ENCODE measurements at places on chromosomes 7 and 10.

- no peak for DNase-seq
These were observed 48.0 kb downstream of the THNSL1 start for GRCh38 chr10:25064401-25064800.

DNA sequence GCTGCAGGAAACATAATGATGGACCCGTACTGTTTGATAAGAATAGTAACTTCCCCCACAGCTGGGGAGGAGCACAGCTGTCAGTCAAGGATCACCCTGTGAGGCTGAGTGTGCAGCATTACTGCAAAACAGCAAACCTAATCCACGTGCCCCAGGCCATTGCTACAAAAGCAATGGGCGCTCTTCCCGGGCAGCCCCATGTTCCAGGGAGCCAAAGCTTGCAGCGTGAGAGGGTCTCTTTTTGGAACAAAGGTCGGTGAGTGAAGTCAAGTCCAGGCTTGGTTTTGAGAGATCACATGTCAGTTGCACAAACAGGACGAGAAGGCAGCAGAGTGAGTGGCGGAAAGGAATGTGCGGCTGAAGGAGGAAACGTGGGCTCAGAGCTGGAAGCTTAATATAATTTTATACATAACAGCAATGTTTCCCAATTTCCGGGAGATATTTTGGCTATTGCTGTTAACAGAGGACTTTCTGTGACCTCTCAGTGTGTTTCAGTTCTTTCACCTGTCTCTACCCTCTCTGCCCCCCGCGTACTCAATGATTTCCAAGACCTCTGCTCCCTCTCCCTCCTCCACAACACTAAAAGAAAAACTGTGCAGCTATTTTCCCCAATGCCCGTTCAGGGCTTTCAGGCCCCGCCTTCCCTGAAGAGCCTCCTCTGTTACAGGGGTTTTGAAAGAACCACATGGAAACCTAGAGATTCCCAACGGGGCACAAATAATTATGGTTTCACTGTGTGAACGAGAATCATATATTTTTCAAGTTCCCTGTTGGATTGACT, 128.9 kb downstream of the MTPAP start:
- DNase-seq, result peak; percentile 37

DNA sequence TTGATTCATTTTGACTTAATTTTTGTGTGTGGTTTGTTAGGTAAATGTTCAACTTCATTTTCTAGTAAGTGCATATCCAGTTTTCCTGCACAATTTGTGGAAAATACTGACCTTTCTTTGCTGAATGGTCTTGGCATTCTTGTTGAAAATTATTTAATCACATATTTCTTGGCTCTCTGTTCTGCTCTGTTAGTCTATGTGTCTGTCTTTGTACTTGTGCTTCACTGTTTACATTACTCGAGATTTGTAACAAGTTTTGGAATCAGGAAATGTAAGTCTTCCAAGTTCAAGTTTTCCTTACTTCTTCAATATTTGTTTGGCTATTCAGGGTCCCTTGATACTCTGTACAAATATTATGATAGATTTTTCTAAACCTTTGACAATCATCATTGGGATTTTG, 838.2 kb upstream of the POM121L12 start:
- no peak for DNase-seq

- DNase-seq, result no peak
These were observed 14.0 kb downstream of the ARL4A start for GRCh38 chr7:12701433-12701832.

- no peak for DNase-seq
These were observed 4.8 kb downstream of the FEZF1 start for GRCh38 chr7:122299624-122300210.

GRCh38 chr10:50470798-50471582, 152.8 kb downstream of the SGMS1 start:
- no peak for DNase-seq

- no peak for DNase-seq
These were observed 48.3 kb downstream of the ZNF783 start for GRCh38 chr7:149310113-149310836.

- DNase-seq, result no peak
These were observed 110.1 kb downstream of the PHTF2 start for GRCh38 chr7:77908664-77909063.

- DNase-seq, result no peak
These were observed 82.4 kb downstream of the ADARB2 start for GRCh38 chr10:1654811-1655356.

DNA sequence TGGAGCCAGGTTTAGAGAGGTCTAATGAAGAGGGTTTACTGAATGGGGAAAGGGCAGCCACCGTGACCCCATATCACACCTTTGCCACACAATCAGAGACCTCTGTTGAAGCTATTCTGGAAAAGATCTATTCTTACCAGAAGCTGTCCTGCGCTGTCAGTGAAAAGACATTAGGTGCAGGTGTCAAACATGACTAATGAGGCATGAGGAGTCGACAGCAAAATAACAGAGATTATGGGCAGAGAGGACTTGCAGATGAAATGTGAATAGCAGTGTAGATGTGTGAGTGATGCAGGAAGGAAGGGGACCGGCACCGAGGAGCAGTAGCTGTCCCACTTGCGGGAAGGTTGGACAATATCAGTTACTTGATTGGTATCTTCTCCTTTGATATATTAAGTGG, 627.7 kb upstream of the GALNT17 start:
- no peak for DNase-seq

DNA sequence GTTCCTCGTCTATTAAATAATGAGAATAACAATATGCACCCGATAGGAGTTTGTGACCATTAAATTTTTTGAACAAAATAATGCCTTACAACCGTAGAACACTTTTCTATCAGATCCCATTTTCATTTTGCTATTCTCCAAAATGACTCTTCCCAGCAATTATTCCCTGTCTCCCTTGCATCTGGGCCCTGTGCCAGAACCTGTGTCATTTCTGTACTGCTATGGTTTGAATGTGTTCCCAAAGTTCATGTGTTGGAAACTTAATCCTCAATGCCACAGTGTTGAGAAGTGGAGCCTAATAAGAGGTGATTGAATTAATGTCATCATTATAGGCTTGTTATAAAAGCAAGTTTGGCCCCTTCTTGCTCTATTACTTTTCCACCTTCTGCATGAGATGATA, 33.2 kb upstream of the SMNDC1 start:
- no peak for DNase-seq

DNA sequence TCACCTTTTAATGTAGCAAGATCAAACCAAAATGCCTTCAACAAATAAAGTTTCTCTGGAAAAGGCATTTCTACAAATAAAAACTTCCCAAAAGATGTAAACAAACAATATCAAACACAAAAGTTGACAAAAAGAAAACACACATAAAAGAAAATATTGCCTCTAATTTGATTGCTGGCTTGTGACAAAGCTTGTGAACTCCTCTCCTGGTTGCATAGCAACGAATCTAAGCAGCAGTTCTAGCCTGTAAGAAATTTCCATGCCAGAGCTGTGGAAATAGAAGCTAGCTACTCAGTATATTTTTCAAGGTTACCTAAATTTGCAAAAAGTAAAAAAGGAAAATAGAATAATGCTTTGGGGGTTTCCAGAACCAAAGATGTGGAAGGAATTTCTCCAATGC, 173.9 kb upstream of the CDK1 start:
- DNase-seq, result no peak

DNA sequence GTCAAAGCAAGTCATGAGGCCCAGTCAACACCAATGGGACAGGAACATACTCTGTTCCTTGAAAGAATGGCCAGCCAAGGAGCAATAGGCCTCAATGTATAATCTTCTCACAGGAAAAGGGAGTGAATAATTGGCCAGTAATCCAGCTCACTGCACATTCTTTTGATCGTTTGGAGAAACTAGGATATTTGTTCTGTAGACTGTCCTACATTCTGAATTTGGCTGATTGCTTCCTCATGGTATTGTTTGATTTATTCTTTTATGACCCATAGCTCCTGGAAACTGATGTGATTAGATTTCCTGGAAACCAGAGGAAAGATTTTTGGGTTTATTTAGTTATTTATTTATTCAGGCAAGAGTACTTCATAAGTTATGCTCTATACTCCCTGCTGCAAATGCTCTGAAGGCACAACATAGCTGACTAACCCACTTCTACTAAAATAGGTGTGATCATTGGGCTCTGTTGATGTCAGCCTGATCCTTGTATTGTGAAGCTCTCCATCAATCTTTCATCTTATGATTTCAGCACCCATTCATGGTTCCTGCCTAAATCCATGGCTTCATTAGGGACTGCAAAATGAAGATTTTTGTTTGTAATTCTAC, 745.2 kb downstream of the SUGCT start:
- DNase-seq, result no peak

- no peak for DNase-seq
These were observed 43.1 kb upstream of the CYCS start for GRCh38 chr7:25168145-25168544.

- DNase-seq, result peak; percentile 64
These were observed 19.7 kb downstream of the UBTD1 start for GRCh38 chr10:97518301-97519043.

DNA sequence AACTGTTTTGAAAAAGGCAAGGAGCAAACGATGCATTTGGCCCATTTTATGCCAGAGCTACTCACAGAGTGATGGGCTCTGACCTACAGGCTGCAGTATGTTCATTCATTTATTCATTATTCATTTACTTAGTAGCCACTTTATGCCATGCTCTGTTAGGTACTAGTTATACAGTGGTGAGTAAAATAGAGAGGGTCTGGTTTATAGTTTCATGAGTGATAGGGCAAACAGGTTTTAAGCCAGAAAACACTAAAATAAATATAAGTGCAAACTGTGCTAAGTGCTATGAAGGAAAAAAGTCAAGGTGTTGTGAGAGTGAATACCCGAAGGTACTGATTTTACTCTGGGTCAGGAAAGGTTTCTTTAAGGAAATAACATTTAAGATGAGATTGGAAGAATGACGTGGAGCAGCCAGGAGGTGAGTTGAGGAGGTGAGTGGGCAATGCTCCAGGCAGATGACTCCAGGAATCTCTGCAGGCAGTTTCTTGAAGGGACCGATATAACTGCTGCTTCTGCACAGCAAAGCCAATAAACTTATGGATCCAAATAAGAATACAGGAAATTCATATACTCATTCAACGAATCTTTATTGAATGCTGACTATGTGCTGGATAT, 56.9 kb upstream of the FAM133B start:
- DNase-seq, result no peak

GRCh38 chr10:42630537-42631134, 7.7 kb downstream of the ZNF33B start:
- no peak for DNase-seq

GRCh38 chr7:129386506-129386905, 47.7 kb upstream of the STRIP2 start:
- no peak for DNase-seq

- DNase-seq, result no peak
These were observed 113.1 kb downstream of the ZMYND11 start for GRCh38 chr10:248307-248706.

GRCh38 chr7:151672716-151673115, 153.0 kb upstream of the RHEB start:
- DNase-seq, result no peak

DNA sequence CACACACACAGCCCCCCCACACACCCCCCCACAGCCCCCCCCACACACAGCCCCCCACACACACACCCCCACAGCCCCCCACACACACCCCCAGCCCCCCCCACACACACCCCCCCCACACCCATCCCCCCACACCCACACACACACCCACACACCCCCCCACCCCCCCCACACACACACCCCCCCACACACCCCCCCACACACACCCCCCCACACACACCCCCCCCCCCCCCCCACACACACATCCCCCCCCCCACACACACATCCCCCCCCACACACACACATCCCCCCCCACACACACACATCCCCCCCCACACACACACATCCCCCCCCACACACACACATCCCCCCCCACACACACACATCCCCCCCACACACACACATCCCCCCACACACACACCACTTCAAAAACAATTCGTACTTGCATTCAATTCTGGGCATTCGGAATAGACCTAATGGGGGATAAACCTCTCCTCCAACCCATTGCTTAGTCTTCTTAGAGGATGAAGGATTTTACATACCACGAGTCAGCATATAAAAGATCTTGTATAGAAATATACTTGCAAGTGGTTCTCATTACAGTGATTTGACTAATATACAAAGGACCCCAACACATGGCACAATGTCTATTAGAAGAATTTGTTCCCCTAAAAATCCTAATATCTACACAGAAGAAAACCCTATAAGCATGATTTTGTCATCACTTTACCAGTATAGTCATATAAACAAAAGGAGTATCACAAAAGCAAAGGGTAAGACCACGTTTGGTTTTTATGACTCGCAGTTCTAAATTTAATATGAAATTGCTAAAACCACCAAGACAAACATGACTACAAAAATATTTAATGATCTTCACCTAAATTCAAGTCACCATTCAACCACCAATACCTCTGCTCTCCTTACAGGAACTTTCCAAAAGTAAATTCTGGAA, 80.9 kb downstream of the DIP2C start:
- DNase-seq, result no peak

DNA sequence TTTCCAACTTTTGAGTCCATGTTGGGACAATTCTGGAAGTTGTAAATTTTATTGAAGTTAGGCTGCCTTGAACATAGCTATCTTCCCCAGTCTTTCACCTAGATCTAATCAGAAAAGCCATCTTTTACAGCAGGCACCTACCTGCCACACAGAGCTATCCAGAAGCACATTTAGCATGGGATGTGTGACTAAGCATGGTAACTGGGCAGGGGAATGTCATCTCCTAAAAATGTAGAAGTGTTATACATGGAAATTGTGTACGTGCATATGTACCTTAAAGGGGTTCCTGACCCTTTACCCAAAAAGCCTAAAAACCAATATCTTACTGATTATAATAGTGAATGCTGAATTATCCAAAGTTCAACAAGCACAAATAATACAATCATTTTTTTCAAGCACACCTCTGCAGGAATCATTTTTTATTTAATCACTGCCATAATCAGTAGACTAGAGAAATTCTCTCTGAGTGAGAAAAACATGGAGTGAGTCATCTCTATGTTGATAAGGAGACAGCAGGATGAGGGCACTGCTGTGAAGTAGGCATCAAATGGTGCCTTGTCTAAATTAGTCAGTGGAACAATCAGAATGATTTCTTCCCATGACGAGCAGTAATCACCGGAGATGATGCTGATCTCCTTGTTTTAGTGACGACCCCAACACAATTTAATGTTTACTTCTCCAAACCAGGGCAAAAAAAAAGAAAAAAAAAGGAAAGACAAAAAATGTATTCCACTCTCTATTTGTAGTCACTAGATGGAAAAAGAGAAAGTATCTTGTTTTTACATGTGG, 75.9 kb downstream of the SORBS1 start:
- no peak for DNase-seq

GRCh38 chr7:43905956-43906330, 453 bp downstream of the URGCP start:
- DNase-seq, result peak; percentile 47

DNA sequence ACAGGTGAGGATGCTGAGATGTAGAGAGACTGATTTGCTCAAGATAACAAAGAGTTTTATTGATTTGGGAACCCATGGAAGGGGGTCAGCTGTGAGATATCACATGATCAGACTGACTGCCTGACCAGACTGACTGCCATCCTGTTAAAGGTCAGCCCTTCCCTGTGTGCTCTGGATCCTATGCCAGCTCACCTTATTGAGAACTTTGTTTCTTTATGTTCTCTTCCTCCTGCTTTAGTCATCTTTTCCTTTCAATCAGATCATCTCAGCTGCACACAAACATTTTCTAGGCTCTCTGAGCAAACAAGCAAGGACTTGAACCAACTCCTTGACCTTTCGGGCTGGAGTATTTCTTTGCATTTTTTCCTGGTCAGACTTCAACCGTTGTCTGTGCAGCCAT, 50.0 kb upstream of the MTPN start:
- no peak for DNase-seq
